ENCODE measurements at places on chromosomes 3 and 15.

DNA sequence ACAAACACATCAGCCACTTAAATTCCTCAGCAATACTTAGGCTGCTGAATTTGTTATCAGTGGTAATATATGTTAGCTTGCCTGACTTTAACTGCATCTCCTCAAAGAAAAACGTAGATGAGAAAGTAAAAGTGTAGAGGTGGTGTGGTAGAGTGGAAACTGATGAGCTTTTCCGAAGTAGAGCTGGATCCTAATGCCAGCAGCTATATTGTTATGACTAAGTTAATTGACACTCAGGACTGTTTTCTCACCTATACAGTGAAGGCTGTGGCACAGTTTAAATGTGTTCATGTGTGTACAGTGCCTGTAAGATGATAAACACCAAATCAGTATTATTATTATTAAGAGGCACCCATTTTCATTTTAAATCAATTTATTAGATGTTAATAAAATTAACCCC, 174.9 kb downstream of the TNIK start:
- DNase-seq: peak; percentile 77

DNA sequence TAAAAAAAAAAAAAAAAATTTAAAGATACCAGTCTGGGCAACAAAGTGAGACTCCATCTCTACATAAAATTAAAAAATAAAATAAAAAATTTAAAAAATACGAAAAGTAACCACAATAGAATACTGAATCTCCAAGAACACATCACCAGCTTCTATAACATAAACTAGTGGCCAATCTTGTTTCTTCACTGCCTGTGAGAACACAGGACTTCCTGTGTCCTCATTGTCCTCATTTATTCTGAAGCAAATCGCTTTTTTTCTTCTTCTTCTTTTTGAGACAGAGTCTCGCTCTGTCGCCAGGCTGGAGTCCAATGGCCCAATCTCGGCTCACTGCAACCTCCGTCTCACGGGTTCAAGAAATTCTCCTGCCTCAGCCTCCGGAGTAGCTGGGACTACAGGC, 28.6 kb upstream of the RAB7A start:
- DNase-seq: no peak

DNA sequence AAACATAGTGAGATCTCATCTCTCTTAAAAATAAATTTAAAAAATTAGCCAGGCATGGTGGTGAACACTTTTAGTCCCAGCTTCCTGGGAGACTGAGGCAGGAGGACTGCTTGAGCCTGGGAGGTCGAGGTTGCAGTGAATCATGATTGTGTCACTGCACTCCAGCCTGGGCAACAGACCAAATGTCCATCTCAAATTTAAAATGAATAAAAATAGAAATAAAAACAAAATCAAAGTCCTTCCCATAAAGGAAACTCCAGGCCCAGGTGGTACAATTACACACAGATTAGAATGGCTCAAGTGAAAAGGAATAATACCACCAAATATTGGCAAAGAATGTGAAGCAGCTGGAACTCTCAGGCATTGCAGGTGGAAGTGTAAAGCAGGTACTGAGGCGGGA, 19.3 kb upstream of the ATP10A start:
- no peak for DNase-seq

GRCh38 chr3:119639494-119640350, 20.7 kb downstream of the POPDC2 start:
- DNase-seq: peak; percentile 83

GRCh38 chr3:127858937-127859336, 36.6 kb upstream of the MGLL start:
- no peak for DNase-seq

DNA sequence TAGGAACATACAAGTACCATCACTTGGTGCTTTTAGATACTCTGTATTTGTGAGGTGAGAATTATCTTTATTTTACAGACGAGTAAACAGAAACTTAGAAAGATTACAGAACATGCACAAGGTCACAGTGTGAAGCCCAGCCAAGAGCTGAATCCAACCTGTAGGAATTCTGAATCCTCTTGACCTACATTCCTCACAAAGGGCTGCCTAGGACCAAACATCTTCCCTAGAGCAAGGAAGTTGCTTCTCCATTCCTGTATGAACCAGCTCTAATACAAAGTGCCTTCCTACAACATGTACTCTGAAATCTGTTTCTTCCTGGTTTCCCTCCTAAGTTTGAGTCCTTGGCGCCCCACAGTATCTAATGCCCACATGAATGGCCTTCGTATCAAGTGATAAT, 2.9 kb downstream of the HDGFL3 start:
- DNase-seq: no peak

- no peak for DNase-seq
Measured at GRCh38 chr3:169914321-169914720, 2.9 kb downstream of the SAMD7 start.

GRCh38 chr3:3734881-3735280, 64.3 kb upstream of the LRRN1 start:
- DNase-seq: no peak

GRCh38 chr3:9915254-9916141, 1.4 kb upstream of the IL17RC start:
- DNase-seq: peak; percentile 41

GRCh38 chr3:52533623-52534280, at the start of gene NT5DC2:
TSS of gene NT5DC2 (minus strand) at chr3:52533857. CDS start at chr3:52533737, 120 bp downstream.
- peak; percentile 84 for DNase-seq

DNA sequence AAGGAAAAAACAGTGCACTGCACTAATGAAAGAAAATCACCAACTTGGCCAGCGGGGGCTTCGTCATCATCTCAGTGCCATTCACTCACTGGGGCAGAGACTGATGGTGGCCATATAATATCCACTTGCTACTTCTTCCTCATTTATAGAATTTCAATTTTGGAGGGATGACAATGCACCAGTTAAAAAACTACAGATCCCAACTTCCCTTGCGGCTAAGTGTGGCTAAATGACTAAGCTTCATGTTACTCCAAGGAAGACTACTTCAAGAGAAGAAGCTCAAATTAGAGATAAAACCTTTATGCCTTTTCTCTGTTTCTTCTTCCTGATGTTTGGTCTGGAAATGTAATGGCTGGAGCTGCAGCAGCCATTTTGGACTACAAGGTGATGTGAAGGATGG, 38.8 kb downstream of the NGLY1 start:
- DNase-seq: no peak

- DNase-seq: no peak
Measured at GRCh38 chr3:175200391-175201095, 341.4 kb downstream of the NAALADL2 start.

DNA sequence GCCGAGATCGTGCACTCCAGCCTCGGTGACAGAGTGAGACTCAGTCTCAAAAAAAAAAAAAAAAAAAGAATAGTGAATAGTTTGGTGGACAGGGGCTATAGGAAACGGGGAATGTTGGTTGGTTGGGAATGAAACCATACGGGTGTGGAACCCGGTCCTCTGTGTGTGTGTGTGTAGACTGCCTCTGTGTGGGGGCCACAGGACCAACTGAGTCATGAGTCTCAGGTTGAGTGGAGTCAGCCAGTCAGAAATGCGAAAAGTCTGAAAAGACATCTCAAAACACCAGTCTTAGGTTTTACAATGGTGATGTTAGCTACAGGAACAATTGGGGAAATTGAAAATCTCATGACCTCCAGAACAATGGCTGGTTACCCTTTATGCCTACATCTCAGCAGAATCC, 44.5 kb downstream of the ZDHHC19 start:
- DNase-seq: peak; percentile 57

GRCh38 chr3:174986685-174987084, 127.6 kb downstream of the NAALADL2 start:
- no peak for DNase-seq

GRCh38 chr3:169146866-169147237, 516.7 kb downstream of the MECOM start:
- no peak for DNase-seq

DNA sequence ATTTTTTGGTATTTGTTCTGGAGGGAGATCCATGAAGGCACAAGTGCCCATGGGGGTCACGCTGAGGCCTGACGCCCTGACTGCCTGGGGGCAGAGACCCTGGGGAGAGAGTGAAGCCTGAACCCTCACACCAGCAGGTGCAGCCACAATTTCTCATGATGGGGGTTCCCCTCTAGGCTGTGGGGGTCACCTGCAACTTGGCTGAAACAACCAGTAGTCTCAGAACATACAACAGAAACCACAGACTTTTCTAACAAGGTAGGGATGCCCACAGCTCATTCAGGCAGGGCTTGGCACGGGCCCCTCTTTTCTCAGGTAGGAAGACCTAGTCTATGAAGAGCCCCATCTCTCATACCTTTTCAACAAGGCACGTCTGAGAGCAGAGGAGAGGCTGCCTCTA, 245.1 kb downstream of the ADAMTS17 start:
- DNase-seq: no peak

DNA sequence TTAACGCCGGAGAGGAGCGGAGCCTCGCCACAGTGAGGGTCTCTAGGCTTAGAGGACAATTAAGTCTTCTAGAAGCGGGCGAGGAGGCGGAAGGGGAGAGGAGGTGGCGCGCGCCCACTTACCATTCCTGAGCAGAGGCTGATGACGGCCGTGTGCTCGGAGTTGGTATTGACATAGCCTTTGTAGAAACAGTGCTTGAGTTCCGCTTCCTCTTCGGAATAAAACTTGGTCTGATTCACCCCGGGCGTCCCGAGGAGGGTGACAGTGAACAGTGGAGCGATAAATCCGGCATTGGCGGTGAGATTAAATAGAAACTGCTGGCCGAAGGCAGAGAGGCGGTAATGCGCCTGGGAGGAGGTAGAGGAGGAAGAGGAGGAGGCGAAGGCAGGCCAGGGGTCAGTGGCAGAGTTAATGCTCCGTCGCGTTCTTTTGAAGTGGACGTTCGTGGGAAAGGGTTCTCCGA, 1.3 kb downstream of the ADAMTS9 start:
- no peak for DNase-seq

Measured in activated CD4-positive, alpha-beta T cell treated with anti-CD3 and anti-CD28 coated beads, Interleukin-10, Interleukin-2, amounts not matched to agents 100 ng/mL and 50 ng/mL, durations not matched to agents 16 hours and 8 hours (primary cell).